T47D (cell line): ENCODE measurements at places on chromosomes 3 and 15.

DNA sequence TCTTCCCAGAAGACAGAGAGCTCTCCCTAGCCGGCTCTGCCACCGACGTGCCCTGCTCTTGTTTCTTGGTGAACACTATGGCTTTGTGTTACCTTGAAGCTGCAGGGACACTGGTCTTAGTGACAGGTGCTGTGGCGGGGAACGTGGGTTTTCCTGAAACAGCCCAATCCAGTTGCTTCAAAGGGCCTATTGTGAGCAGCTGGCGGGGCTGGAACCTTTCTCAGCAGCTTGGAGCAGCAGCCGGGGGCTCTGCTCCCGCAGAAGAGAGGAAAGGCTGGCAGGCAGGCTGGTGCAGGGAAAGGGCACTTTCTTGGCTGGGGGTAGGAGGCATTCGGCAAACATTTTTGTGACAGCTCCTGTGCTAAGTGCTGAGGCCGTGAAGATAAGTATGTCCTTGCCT lies 12.8 kb downstream of the MYZAP start:
- DNase-seq, result no peak

GRCh38 chr3:32947789-32948238 lies 3.6 kb upstream of the CCR4 start:
- DNase-seq, result peak; percentile 92

DNA sequence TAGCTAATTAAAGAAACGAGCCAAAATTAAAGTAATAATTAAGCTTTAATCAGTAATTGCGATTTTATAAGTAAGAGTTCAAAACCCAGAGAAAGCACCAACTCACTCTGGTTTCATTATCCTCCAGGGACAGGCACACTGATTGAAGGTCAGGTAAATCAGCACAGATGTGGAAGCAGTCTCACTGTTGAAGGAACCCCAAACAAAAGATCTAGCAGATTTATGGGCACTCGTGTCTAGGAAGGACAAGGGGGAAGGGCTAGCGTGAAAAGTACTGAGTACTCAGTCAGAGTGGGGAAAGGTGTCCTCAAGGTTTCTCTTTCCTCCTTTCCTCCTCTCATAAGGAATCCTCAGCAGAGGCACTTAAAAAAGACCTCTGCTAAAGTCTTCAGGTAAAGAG lies 320.1 kb downstream of the PYDC2 start:
- DNase-seq, result no peak

- peak; percentile 18 for DNase-seq
These were observed 86.3 kb upstream of the TCF12 start for GRCh38 chr15:56832125-56832524.
